ENCODE measurements at places on chromosomes 4 and X. TPM values are rescaled to one million over a fixed set of nuclear protein-coding genes. Genes with fewer than 3 reads are reported as not detected.

DNA sequence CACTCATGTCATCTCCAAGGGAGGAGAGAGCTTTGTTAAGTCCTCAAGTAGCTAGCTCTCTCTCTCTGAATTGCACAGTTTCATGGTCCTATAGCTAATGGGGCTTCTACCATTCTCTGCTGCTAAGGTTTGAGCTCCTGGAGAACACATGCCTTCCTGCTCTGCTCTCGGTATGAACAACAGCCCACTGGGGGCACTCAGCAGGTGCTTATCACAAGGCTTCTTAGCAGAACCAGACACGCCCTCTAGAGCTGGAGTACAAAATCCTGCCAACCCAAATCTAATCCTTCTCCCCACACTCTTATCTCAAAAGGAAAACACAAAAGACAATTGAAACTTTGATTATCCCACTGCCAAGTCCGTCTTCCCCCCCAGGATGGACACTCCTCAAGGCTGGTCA is 176.5 kb downstream of the HS3ST1 start:
- no peak overlapping the region for H3K27ac ChIP-seq
- no peaks in the 10 kb centered on the region for H3K36me3 ChIP-seq
- H3K27me3 ChIP-seq = peaks cover 35% of the 10 kb centered on the region
- no peak overlapping the region for H3K4me3 ChIP-seq

- H3K4me1 ChIP-seq = peaks cover 12% of the 10 kb centered on the region
- H3K4me3 ChIP-seq = no peak overlapping the region
- no peak overlapping the region for H3K27ac ChIP-seq
- no peak for DNase-seq
- H3K27me3 ChIP-seq = no peaks in the 10 kb centered on the region
- H3K36me3 ChIP-seq = no peaks in the 10 kb centered on the region
Observed at GRCh38 chr4:76374798-76375197, 46.1 kb downstream of the CCDC158 start.

DNA sequence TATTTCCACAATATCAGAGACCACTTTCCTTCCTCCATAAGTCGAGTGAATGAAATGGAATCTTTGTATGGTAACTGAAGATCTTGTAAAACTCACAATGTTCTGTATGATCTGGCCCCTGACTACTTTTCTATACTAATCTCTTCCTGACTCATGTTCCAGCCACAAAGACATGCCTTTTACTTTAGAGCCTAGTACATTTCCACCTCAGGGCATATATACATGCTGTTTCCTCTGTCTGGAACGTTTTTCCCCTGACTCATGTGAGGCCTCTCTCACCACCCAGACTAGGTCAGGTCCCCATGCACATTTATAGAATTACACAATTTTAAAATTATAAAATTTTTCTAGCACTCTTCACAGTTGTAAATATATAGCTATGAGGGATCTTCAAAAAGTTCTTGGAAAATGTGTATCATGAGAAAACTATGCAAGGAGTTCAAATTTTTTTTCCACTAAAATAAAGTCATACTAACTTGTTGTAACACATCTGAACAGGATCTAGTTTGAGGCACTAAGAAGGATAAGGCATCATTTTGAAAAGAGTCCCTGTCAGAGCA is 208.8 kb downstream of the SH2D1A start:
- no peaks in the 10 kb centered on the region for H3K4me1 ChIP-seq
- no peaks in the 10 kb centered on the region for H3K27me3 ChIP-seq
- DNase-seq = no peak
- no peak overlapping the region for H3K27ac ChIP-seq
- no peaks in the 10 kb centered on the region for H3K36me3 ChIP-seq

- DNase-seq = no peak
- no peak overlapping the region for H3K27ac ChIP-seq
- no peaks in the 10 kb centered on the region for H3K27me3 ChIP-seq
- peaks cover 8% of the 10 kb centered on the region for H3K4me1 ChIP-seq
Observed at GRCh38 chrX:12891915-12892506, 14.4 kb upstream of the TLR8 start.

DNA sequence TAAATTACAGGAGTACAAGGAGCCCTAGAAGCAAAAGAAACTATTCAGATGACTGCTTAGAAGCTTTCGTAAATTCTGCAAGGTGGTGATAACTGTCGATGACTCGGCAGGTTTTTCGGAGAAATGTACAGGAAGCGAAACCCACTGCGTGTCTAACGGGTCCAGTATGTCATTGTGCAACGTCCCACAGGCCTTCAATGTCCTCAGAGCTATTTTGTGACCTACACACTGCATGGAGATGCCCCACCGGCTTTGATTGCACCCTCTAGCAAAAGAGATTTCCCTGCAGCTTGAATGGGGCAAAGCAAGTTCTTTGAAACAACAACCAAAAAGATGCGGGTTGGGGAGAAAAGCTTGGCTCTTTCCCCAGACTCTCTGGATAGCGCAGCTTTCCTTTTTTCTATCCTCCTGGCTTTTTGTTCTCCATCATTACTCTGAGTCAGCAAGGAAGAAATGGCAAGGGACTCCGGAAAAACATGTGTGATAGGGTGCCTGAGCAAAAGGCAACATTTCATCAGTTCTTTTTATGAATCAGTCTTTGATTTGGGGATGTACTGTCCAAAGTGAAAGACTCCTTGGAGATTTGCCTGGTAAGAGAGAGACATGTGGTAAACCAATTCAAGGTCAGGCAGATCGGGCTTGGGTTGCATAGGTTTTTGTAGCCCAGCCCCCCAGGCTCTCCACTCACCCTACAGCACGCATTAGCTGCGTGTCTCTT is 112.0 kb upstream of the TBL1X start:
- H3K4me1 ChIP-seq = peaks cover 29% of the 10 kb centered on the region
- H3K27ac ChIP-seq = peak overlapping the region; percentile 93
- peak overlapping the region; percentile 15 for H3K4me3 ChIP-seq
- no peaks in the 10 kb centered on the region for H3K27me3 ChIP-seq
- peaks cover 8% of the 10 kb centered on the region for H3K36me3 ChIP-seq
- DNase-seq = no peak

- no peaks in the 10 kb centered on the region for H3K36me3 ChIP-seq
- H3K4me3 ChIP-seq = no peak overlapping the region
- H3K4me1 ChIP-seq = no peaks in the 10 kb centered on the region
- no peak overlapping the region for H3K27ac ChIP-seq
Observed at GRCh38 chr4:5921101-5921980, 28.5 kb upstream of the CRMP1 start.

DNA sequence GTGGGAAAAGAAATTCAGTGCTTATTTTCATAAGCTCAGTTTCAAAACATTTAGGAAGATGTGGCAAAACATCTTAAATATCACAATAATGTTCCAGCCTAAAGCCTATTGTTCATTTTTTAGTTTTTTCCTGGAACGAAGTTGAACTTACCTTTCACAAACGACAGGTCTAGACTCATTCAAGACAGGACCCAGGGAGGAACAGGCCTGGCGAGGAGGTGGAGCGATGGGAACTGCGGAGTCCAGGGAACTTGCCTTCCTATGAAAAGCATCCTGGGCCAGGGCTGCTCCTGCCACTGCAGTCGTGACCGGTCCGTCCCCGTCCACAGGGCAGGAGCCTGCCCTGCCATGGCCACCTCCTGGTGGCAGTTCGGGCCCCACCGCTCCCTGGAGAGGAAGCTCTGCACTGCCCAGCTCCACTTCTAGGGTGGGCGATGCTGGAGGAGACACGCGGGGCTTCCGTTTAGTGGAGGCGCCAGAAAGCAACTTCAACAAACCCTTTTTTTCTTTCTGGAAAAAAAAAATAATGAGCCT is 96.7 kb upstream of the CBR4 start:
- DNase-seq = no peak
- no peaks in the 10 kb centered on the region for H3K27me3 ChIP-seq
- peaks cover 63% of the 10 kb centered on the region for H3K36me3 ChIP-seq
- peak overlapping the region; percentile 61 for H3K27ac ChIP-seq
- peaks cover 26% of the 10 kb centered on the region for H3K4me1 ChIP-seq

- H3K4me3 ChIP-seq = no peak overlapping the region
- peaks cover 23% of the 10 kb centered on the region for H3K27me3 ChIP-seq
- DNase-seq = no peak
- H3K27ac ChIP-seq = no peak overlapping the region
- H3K36me3 ChIP-seq = no peaks in the 10 kb centered on the region
Observed at GRCh38 chrX:24335871-24336270, 22.0 kb upstream of the SUPT20HL2 start.

DNA sequence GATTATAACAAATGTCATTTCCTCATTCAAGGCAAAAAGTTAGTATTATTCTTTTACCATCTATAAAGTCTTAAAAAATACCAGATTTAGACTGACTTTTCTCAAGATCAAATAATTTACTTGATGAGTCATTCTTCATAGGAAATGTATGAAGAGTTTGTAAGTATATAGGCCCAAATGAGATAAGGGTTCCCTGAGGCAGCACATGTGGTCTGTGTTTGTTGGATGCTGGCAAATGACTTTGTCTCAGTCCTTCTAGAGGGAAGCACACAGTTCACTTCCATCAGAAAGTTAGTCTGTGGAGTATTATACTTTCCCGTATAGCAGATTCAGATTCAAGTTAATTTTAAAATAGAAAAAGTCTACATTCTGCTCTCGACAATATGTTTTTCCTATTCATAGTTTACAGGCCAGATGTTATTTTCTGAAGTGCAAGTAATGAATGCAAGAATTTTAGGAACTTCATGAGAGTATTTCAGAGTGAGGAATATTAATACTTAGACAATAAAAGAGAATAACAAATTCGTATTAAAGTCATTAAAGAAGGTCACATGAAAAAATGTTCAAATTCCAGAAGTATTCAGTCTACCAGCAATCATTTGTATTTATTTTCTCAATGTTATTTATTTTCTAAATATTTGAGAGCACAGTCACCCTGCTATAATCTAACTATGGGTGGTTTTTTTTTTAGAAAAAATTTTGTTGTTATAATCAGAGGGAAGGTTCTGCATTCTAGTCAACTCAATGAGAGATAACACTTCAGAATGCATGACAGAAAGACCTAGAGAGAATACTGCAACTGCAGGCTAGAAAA is 601.8 kb upstream of the ZFP42 start:
- no peaks in the 10 kb centered on the region for H3K27me3 ChIP-seq
- H3K36me3 ChIP-seq = no peaks in the 10 kb centered on the region
- H3K4me1 ChIP-seq = no peaks in the 10 kb centered on the region
- no peak overlapping the region for H3K4me3 ChIP-seq

DNA sequence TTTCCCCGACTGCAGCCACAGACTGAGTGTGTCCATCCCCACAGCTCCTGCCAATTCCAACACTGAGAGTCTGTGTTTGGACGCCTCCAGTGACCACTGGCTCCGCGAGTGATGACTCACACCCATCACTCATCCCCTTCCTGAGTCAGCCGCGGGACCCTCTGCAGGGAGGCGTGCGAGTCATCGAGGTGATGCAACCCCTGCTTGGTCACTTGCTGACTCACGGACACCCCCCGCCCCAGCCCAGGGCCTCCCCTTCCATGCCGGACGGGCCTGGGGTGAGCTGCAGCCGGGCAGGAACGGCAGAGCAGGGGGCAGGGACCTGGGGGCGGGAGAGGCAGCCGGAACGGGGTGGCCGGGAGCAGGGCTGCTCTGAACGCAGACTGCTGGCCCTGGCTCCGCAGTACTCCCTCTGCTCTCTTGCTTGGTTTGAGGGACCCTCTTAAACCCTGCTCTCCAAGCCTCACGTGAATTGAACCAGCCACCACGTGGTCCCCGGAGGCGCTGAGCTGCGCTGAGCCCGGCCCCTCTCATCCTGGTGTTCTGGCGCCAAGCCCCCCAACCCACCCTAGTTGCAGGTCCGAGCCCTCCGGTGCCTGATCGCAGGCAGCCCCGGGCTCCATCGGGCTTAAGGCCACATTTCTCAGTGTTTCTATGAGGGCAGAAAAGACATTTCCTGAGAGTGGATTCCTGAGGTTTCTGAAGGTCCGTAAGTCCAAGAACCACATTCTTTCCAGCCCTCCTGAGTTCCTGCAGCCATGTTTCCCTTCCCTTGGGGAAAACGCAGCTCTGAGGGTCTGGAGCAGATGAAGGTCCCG is 32.4 kb downstream of the FGFRL1 start:
- peaks cover 12% of the 10 kb centered on the region for H3K36me3 ChIP-seq
- peak overlapping the region; percentile 39 for H3K4me3 ChIP-seq
- H3K27ac ChIP-seq = peak overlapping the region; percentile 67
- H3K27me3 ChIP-seq = no peaks in the 10 kb centered on the region
- peak; percentile 92 for DNase-seq

DNA sequence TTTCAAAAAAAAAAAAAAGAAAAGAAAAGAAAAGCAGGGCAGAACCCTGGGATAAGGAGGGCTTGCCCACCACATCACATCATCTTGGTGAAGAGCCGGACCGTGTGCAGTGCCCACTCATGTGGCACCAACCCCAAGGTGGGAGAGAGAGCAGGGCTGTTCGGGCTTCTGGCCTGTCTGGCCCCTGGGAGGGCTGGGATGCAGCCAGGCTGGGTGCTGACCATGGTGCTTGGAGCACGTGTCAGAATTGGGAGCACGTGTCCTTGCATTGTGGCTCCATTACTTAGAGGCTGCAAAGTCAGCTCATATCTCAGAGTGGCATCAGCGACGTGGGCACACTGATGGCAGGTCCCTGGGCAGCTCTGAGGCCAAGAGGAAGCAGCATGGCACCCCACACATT is 100.9 kb upstream of the AFAP1 start:
- H3K27me3 ChIP-seq = peaks cover 29% of the 10 kb centered on the region
- no peak overlapping the region for H3K27ac ChIP-seq
- no peak for DNase-seq
- no peaks in the 10 kb centered on the region for H3K4me1 ChIP-seq

DNA sequence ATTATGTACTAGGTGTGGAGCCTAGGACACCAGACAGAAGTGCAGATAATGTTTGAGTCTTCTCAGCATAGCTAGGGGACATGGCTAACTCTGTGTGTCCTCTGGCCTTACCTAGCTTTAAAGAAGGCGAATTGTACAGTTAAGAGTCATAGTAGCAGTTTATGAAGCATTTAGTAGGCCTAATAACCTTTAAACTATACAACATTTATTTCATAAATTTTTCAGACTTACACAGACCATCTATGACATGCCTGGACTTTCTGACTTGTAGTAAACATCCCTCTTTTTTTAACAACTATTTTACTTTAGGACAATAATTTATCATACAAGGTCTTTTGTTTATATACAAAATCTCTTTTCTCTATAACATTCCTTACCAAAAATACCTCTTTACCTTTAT is 37.4 kb downstream of the ETNPPL start:
- H3K4me1 ChIP-seq = no peaks in the 10 kb centered on the region
- H3K27me3 ChIP-seq = no peaks in the 10 kb centered on the region
- H3K4me3 ChIP-seq = no peak overlapping the region
- DNase-seq = no peak

GRCh38 chr4:94349193-94349592 is 6.6 kb upstream of the HPGDS start:
- H3K4me3 ChIP-seq = no peak overlapping the region
- no peak overlapping the region for H3K27ac ChIP-seq
- no peaks in the 10 kb centered on the region for H3K27me3 ChIP-seq
- DNase-seq = no peak

The SASH3 gene
- total RNA-seq = not detected

The VCX3A gene
- not detected for total RNA-seq

The PCDH7 gene
- 1.8 TPM for total RNA-seq

The LINC00632 gene
- not detected for total RNA-seq

The HSFX4 gene
- not detected for total RNA-seq

The CC2D2A gene
- total RNA-seq = 11.8 TPM
